ENCODE measurements at places on chromosomes 2 and 18.
A peak's percentile ranks its signal among the peaks of the same experiment; 100 is the strongest.

GRCh38 chr18:6644836-6645627 lies 84.5 kb upstream of the ARHGAP28 start:
- DNase-seq, result no peak

GRCh38 chr2:27033253-27033852 lies 588 bp downstream of the TMEM214 start:
- no peak for DNase-seq

- peak; percentile 81 for DNase-seq
Measured at GRCh38 chr18:3281456-3282400, 19.8 kb downstream of the MYL12B start.

- DNase-seq, result no peak
Measured at GRCh38 chr2:166084301-166084700, 43.5 kb downstream of the SCN1A start.
